Activated CD4-positive, alpha-beta memory T cell treated with anti-CD3 and anti-CD28 coated beads for 36 hours (primary cell): ENCODE measurements at places on chromosomes 4 and X.

GRCh38 chr4:12122316-12122715 is 693.6 kb upstream of the HS3ST1 start:
- no peaks in the 10 kb centered on the region for H3K36me3 ChIP-seq
- no peak overlapping the region for H3K27ac ChIP-seq
- H3K4me3 ChIP-seq: no peak overlapping the region
- no peaks in the 10 kb centered on the region for H3K27me3 ChIP-seq
- no peaks in the 10 kb centered on the region for H3K4me1 ChIP-seq
- DNase-seq: no peak

- H3K36me3 ChIP-seq: peaks cover 51% of the 10 kb centered on the region
- H3K4me3 ChIP-seq: no peak overlapping the region
- DNase-seq: no peak
- no peak overlapping the region for H3K27ac ChIP-seq
Measured at GRCh38 chr4:184641022-184641421, 8.2 kb downstream of the CASP3 start.

DNA sequence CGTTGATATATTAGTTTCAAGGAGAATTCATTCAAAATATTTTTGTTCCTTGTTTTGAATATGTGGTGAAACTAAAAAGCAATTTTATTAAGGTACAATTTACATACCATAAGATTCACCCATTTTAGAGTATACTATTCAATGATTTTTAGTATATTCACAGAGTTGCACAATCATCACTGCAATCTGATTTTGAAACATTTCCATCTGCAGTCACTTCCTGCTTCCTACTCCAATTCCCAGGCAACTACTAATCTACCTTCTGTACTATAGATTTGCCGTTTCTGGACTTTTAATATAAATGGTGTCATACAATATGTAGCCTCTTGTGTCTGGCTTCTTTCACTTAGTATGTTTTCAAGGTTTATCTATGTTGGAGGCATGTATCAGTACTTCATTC is 71.3 kb downstream of the SLC9A7 start:
- H3K27me3 ChIP-seq: no peaks in the 10 kb centered on the region
- H3K36me3 ChIP-seq: no peaks in the 10 kb centered on the region
- no peak for DNase-seq
- peaks cover 14% of the 10 kb centered on the region for H3K4me1 ChIP-seq

- H3K27ac ChIP-seq: no peak overlapping the region
- no peaks in the 10 kb centered on the region for H3K36me3 ChIP-seq
- no peak overlapping the region for H3K4me3 ChIP-seq
- DNase-seq: no peak
- H3K4me1 ChIP-seq: no peaks in the 10 kb centered on the region
Measured at GRCh38 chrX:38452603-38453002, 100.2 kb downstream of the OTC start.

GRCh38 chr4:6963139-6963611 is 53.5 kb downstream of the TBC1D14 start:
- H3K4me1 ChIP-seq: peaks cover 43% of the 10 kb centered on the region
- no peak overlapping the region for H3K4me3 ChIP-seq
- H3K36me3 ChIP-seq: peaks cover 6% of the 10 kb centered on the region
- H3K27me3 ChIP-seq: no peaks in the 10 kb centered on the region
- H3K27ac ChIP-seq: no peak overlapping the region
- no peak for DNase-seq

- no peak overlapping the region for H3K27ac ChIP-seq
- no peak for DNase-seq
- H3K27me3 ChIP-seq: no peaks in the 10 kb centered on the region
- H3K4me1 ChIP-seq: no peaks in the 10 kb centered on the region
- no peaks in the 10 kb centered on the region for H3K36me3 ChIP-seq
Measured at GRCh38 chr4:61924131-61924530, 724.0 kb downstream of the ADGRL3 start.

DNA sequence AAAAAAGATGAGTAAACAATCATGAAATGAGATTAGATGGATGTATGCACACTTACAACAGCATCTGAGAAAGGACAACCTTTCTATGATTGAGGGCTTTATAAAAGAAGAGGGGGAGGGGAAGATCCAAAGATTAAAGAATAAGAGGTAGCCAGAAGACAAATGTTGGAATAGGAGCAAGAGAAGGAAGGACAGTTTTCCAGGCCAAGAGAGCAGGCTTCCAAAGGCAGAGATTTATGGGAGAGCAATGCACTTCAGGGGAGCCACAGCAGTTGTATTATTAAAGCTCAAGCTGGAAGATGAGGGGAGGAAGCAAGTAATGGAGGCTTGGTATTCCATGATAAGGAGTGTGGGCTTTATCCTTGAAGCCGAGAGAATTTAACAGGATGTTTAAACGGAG is 110.3 kb upstream of the PTPN13 start:
- H3K27ac ChIP-seq: no peak overlapping the region
- no peaks in the 10 kb centered on the region for H3K36me3 ChIP-seq
- H3K4me1 ChIP-seq: no peaks in the 10 kb centered on the region
- DNase-seq: no peak
- no peak overlapping the region for H3K4me3 ChIP-seq
- no peaks in the 10 kb centered on the region for H3K27me3 ChIP-seq

GRCh38 chr4:138399081-138399480 is 156.9 kb upstream of the SLC7A11 start:
- no peaks in the 10 kb centered on the region for H3K36me3 ChIP-seq
- H3K4me3 ChIP-seq: no peak overlapping the region
- no peak overlapping the region for H3K27ac ChIP-seq
- H3K4me1 ChIP-seq: no peaks in the 10 kb centered on the region

DNA sequence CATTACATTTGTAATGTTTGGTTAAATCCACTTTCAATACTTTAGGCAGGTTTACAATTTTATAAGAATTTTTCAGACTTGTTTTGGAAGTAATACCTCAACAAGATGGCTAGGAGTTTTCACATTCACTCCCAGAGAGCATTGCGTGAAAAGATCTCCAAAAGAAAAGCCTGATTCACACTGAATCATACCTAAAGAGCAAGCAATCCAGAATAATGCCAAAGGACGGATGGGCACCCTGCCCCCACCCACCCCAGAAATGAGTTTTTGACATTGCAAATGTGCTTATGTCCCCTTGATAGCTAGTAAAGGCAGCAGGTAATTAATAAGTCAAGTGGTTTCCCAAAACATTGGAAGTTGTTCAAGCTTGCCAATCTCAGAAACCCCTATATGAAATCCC is 557.7 kb upstream of the TENM3 start:
- no peak overlapping the region for H3K4me3 ChIP-seq
- H3K27ac ChIP-seq: no peak overlapping the region
- H3K36me3 ChIP-seq: no peaks in the 10 kb centered on the region
- H3K27me3 ChIP-seq: no peaks in the 10 kb centered on the region
- DNase-seq: no peak

DNA sequence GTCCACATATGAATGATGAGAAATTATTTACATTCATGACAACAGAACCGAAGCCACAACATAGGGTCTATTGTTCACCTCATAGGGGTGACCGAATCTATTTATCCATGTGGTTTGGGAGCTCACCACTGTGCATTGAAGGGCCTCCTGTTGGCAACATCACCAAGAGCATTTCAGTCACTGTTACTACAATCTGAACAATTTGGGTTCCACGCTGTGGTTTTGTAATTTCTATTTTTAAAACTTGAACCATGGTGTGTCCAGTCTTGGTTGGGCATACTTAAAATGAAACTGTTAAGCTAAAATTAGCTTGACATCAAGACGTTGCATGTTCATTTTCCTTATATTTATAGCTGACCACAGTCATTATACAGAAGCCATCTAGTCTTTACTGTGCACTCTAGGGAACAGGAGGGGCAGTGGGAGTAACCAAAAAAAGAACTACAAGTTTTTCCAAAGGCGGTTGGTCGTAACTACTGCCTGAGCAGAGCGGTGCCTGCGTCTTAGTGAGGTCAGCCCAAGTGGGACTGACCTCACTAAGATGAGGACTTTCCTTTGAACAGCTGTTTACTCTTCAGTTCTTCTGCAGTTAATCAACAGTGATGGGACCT is 192.1 kb downstream of the SPRY1 start:
- no peaks in the 10 kb centered on the region for H3K27me3 ChIP-seq
- no peaks in the 10 kb centered on the region for H3K36me3 ChIP-seq
- no peak for DNase-seq
- H3K4me1 ChIP-seq: no peaks in the 10 kb centered on the region
- no peak overlapping the region for H3K4me3 ChIP-seq

DNA sequence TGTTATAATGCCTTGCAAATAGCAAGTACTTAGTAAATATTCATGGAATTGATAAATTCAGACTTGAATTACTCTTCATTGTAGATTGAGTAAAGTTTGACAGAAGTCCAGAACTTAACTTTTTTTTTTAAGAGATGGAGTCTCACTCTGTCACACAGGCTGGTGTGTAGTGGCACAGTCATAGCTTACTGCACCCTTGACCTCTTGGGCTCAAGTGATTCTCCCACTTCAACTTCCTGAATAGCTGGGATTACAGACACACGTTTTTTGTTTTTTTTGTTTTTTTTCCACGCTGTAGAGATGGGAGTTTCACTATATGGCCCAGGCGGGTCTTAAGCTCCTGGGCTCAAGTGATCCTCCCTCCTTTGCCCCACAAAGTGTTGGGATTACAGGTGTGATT is 32.1 kb downstream of the UBE2K start:
- peaks cover 2% of the 10 kb centered on the region for H3K36me3 ChIP-seq
- H3K4me3 ChIP-seq: no peak overlapping the region
- no peak overlapping the region for H3K27ac ChIP-seq
- no peaks in the 10 kb centered on the region for H3K27me3 ChIP-seq
- H3K4me1 ChIP-seq: peaks cover 24% of the 10 kb centered on the region
- DNase-seq: no peak

DNA sequence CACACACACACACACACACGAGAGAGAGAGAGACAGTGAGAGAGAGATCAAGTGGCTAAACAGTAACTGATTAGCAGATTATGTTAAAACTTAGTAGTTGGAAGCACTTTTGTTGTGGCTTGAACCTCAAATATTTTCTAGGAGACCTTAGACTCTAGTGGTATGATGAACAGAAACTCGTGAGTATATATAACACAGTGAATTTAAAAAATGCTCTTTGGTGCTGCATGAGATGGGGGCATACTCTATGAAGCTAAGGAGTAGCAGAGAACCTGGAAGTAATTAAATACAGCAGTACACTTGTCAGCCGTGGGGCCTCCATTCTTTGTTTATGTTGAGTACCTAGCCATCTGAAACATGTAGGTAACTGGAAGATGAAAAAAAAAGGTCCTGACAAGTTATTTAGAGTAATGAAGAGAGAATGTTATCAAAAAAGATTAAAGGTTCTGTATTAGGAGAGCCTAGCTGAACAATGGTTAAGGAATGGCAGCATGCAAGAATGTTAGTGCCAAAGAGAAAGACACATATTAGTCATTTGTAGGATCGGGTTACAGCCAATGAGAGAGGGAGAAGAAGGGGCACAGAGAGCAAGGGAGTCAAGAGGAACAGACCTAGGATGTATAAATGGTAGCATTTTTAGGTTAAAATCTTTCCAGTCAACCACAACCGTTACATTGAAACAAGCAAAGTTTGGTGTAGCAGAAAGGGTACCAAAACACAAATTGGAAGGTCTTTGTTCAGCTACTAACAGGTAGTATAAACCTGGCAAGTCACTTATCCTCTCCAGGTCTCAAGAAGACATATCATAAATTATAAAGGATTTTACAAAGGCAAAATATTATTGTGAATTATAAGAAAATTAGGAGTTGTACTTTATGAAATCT is 316.7 kb upstream of the DIPK2B start:
- H3K27ac ChIP-seq: no peak overlapping the region
- no peak overlapping the region for H3K4me3 ChIP-seq
- DNase-seq: no peak
- H3K27me3 ChIP-seq: peaks cover 3% of the 10 kb centered on the region
- H3K36me3 ChIP-seq: no peaks in the 10 kb centered on the region

GRCh38 chrX:118049713-118050112 is 66.9 kb downstream of the KLHL13 start:
- no peaks in the 10 kb centered on the region for H3K27me3 ChIP-seq
- DNase-seq: no peak
- H3K4me3 ChIP-seq: no peak overlapping the region

- peaks cover 3% of the 10 kb centered on the region for H3K27me3 ChIP-seq
- H3K36me3 ChIP-seq: no peaks in the 10 kb centered on the region
- DNase-seq: no peak
- H3K4me3 ChIP-seq: no peak overlapping the region
- H3K27ac ChIP-seq: no peak overlapping the region
Measured at GRCh38 chr4:129144755-129145206, 48.8 kb downstream of the C4orf33 start.

GRCh38 chrX:1387141-1387776 is 4.7 kb downstream of the SLC25A6 start:
- no peak overlapping the region for H3K4me3 ChIP-seq
- H3K4me1 ChIP-seq: peaks cover 35% of the 10 kb centered on the region
- H3K27ac ChIP-seq: no peak overlapping the region
- no peaks in the 10 kb centered on the region for H3K27me3 ChIP-seq

GRCh38 chr4:38663090-38663800 is 754 bp upstream of the KLF3 start:
- no peaks in the 10 kb centered on the region for H3K27me3 ChIP-seq
- H3K36me3 ChIP-seq: no peaks in the 10 kb centered on the region

GRCh38 chr4:26290321-26290720 is 30.5 kb upstream of the RBPJ start:
- peaks cover 21% of the 10 kb centered on the region for H3K4me1 ChIP-seq
- no peaks in the 10 kb centered on the region for H3K36me3 ChIP-seq
- no peak overlapping the region for H3K4me3 ChIP-seq
- H3K27ac ChIP-seq: no peak overlapping the region
- no peak for DNase-seq

DNA sequence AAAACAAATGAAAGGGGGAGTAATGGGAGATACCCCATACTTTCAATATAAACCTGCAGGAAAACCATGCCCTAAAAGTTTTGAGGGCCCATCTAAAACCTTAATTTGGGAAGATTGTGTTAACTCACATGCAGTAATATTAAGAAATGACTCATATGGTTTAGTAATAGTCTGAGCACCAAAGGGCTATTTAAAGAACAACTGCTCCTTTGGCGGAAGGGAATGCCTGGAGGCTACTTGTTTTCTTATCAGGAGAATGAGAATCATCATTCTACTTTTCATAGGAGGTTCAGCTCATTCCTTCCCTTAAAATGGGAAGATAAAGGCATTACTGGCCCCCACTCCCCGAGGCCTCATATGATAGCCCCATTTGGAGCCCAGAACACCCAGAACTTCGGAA is 47.6 kb downstream of the SPIN3 start:
- no peak overlapping the region for H3K27ac ChIP-seq
- no peaks in the 10 kb centered on the region for H3K36me3 ChIP-seq
- H3K27me3 ChIP-seq: no peaks in the 10 kb centered on the region
- no peak for DNase-seq
